ENCODE measurements at places on chromosomes 2 and 18.

DNA sequence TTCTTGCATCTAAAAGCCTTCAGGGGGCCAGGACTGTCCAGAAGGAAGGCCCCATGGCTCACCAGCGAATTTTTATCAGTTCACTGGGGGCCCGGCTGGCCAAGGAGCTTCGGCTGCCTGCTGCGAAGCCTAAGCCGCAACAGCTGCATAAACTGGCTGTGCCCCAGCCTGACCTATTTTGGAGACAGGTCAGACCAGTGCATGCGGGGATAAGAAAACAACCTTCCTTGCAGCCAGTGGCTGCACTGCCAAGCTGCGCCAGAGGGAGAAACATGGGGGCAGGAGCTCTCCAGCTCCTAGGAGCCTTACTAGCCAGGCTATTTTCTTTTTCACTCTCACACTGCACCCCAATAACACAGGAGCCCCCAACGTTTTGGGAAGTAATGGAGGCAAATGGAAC, 15.2 kb downstream of the PAX3 start:
- DNase-seq, result no peak

DNA sequence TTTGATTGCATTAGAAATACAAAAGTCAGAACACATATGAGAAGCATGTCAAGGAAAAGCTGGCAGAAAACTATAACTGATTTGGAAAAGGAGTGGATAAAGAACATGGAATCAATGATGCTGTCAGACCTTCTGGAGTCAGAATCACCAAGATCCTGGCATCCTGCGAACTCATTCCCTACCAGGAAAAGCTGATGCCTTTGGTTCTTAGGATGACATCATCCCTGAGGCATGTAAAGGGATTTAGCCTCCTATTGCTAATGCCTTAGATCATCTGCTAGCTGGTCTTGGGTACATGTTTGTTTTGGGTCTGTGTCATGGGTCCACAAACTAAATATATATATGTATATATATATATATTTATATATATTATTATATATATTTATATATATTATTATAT, 680.7 kb downstream of the EPHA4 start:
- DNase-seq, result peak; percentile 67

DNA sequence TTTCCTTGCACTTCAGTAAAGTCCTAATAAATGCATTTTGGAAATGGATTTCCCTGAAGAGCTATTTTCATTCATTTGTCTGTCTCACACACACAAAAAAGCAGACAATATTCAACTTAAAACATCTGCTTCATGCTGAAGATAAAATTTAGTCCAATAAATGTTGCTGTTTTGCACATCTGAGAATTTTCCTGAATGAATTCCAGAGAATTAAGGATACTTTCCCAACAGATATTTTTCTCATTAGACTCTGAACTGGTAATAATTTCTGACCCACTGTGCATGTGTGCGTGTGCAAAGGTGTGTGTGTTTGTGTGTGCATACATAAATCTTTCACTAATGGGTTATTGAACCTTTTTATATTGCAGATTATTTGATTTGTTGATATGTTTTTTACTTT, 390.2 kb upstream of the TMEFF2 start:
- no peak for DNase-seq

DNA sequence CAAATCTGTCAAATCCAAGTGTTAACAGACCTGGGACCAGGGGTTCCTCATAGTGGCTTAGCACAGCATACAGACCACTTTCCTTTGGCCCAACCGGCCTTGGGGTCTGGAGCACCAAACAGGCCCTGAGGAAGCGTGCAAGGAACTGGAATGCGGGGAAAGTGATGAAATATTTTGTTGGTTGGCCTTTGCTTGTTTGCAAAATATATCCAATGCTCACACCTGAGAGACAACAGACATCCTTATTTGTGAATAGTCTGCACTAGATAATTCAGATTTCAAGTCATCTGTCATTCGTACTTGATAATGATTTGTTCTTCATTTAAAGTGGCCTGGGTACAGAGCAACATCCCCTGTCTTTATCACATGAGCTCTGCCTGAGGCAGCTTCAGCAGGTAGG, 43.5 kb downstream of the ABCG8 start:
- DNase-seq, result no peak

GRCh38 chr2:219522111-219523030, 8.1 kb downstream of the ASIC4 start:
- DNase-seq, result no peak

DNA sequence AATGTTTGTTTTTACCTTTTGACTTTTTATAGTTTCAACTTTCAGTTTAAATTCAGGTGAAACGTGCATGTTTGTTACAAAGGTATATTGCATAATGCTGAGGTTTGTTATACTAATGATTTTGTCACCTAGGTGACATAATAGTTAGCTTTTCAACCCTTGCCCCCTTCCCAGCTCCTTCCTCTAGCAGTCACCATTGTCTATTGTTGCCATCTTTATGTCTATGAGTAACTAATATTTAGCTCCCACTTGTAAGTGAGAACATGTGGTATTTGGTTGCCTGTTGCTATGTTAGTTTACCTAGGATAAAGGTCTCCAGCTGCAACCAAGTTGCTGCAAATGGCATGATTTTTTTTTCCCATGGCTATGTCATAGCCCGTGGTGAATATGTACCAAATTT, 322.3 kb upstream of the SETBP1 start:
- no peak for DNase-seq

- no peak for DNase-seq
Measured at GRCh38 chr18:59268127-59268720, 5.0 kb downstream of the RAX start.

GRCh38 chr2:172293952-172294351, 133.4 kb upstream of the ITGA6 start:
- DNase-seq, result no peak

- no peak for DNase-seq
Measured at GRCh38 chr2:84603911-84604310, 87.6 kb downstream of the DNAH6 start.

GRCh38 chr2:23235292-23235691, 149.7 kb upstream of the KLHL29 start:
- DNase-seq, result peak; percentile 62

- no peak for DNase-seq
Measured at GRCh38 chr2:83516503-83516902, 942.6 kb downstream of the SUCLG1 start.

DNA sequence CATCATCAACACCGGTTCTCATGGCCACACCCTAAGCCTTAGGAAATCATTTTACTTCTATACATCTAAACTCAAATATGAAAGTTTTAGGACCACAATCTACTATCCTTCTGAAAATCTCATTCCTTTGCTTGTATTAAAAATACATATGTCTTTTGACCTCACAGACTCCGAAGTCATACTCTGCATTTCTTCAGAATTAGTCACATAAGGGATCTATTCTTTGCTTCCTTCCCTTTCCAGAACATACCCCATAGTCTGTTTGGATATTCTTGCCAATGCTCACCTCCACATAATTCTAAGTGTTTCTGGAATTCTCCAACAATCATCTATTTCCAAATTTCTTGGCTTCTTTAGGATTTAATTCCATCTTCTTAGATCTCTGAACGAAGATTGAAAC, 14.2 kb upstream of the DSG1 start:
- no peak for DNase-seq

DNA sequence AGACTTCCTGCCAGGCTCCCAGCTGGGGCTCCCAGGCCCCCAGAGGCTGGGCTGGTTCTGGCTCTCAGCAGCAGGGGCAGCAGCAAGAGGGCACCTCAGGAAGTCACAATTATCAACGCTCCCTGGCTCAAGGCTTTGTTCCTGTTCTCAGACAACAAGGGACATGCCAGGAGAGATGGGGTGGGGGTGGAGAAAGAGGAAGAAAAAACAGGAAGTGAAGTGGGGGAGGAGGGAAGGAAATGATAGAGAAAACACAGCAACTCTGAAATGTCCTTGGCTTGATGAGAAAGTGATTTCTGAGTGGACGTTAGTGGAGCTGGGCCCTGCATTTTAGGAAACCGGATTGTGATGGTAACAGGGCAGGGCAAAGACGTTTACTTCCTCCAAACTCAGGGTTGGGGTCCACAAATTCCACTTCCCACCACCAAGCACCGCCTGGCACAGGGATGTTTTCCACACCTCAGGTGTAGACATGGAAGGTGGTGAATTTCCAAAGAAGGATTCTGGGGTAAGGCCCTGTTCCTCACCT, 40.4 kb downstream of the CYRIA start:
- no peak for DNase-seq

DNA sequence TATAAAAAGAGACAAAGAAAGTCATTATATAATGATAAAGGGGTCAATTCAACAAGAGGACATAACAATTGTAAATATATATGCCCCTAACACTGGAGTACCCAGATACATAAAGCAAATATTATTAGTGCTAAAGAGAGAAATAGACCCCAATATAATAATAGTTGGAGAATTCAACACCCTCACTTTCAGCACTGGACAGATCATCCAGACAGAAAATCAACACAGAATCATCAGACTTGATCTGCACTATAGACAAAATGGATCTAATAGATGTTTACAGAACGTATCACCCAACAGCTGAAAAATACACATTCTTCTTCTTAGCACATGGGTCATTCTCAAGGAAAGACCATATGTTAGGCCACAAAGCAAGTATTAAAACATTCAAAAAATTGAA, 31.7 kb downstream of the CLHC1 start:
- no peak for DNase-seq

GRCh38 chr2:12044857-12045256, 298.4 kb downstream of the LPIN1 start:
- DNase-seq, result no peak

DNA sequence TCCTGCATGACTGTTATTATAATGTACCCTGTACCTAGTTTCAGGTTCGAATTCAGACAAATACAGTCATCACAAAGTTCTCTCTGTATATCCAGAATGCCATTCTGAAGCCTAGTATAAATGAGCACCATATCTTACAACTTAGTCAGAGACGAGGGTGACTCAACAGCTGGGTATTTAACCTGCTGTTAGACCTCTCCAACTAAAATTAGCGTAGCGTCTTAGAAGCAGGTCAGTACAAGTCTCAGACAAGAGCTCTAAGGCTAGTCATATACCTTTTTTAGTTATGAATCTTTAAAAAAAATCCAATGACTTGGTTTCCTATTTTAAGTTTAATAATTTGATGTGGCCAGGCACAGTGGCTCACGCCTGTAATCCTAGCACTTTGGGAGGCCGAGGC, 74.1 kb downstream of the CABYR start:
- DNase-seq, result peak; percentile 87

GRCh38 chr2:69789175-69789721, 40.2 kb upstream of the GMCL1 start:
- DNase-seq, result no peak

- no peak for DNase-seq
Measured at GRCh38 chr2:31973665-31974064, 37.1 kb downstream of the MEMO1 start.

GRCh38 chr2:183866666-183867065, 731.7 kb upstream of the ZNF804A start:
- DNase-seq, result no peak

- no peak for DNase-seq
Measured at GRCh38 chr2:210443527-210443926, 33.0 kb downstream of the LANCL1 start.

GRCh38 chr2:184945326-184945725, 347.0 kb downstream of the ZNF804A start:
- DNase-seq, result no peak

- no peak for DNase-seq
Measured at GRCh38 chr2:99980176-99980575, 162.2 kb downstream of the AFF3 start.

GRCh38 chr2:74045454-74045853, 60.7 kb downstream of the TET3 start:
- DNase-seq, result no peak

DNA sequence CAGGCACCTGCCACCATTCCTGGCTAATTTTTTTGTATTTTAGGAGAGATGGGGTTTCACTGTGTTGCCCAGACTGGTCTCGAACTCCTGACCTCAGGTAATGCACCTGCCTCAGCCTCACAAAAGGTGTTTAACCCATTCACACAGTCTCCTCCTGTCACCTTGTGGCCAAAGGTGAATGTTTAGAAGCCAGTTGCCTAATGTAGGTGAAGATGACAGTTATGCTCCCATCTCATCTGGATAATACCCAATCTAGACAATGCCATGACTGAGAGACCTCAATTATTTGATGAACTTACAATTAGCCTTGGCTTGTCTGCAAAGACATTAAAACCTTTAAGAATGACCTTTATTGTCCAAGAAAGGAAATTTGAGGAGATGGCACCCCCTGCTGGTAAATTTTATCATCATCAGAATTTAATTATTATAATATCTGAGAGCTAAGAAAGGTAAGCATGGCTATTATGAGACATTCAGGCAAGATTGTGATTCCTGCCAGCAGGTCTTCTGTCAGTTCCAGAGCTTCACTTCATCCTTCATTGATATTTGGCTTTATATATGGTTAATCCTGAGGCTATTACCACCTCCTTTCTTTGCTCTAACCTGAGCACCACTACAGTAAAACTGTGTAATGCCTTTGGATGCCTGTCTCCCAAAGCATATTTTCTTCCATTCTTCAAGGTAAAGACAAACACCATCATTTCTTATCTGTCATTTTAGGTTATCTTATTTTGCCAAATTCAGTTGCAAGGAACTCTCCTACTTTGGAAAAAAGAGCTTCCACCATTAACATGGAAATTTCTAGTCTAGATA, 117.6 kb downstream of the FAM124B start:
- no peak for DNase-seq

DNA sequence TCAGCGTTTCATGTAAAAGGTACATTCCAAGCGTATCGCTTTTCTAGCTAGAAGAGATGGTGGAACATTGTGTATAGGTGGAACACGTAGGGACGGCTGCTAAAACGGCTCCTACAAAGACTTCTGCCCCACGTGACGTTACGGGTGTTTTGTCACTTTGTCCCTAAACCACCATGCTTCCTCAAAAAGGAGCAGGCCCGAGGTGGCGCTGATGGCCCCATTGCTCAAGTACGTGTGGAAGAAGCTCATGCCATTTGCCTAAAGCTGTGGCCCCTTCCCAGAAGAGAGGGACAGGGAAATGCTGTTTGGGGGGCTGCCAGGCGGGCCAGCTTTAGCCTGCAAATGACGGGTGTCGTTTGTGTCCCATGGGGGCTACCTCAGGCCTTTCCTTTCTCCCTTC, 72.7 kb downstream of the TMEM247 start:
- DNase-seq, result no peak

- DNase-seq, result no peak
Measured at GRCh38 chr2:86073225-86073624, 32.5 kb downstream of the POLR1A start.

- DNase-seq, result no peak
Measured at GRCh38 chr2:10035053-10035422, 8.3 kb upstream of the KLF11 start.

GRCh38 chr2:196617430-196617829, 22.1 kb upstream of the CCDC150 start:
- DNase-seq, result no peak

- DNase-seq, result no peak
Measured at GRCh38 chr2:73593680-73594079, 48.5 kb downstream of the NAT8 start.

All from HS-27A (cell line).